Activated T-helper 2 cell treated with anti-CD3 and anti-CD28 coated beads, Interferon-gamma antibody, Interleukin-2, Interleukin-4, amounts not matched to agents 10 μg/mL and 5 μg/mL and 100 μg/mL, durations not matched to agents 14 hours and 24 hours and 36 hours (primary cell): ENCODE measurements at places on chromosomes 12 and 14.

DNA sequence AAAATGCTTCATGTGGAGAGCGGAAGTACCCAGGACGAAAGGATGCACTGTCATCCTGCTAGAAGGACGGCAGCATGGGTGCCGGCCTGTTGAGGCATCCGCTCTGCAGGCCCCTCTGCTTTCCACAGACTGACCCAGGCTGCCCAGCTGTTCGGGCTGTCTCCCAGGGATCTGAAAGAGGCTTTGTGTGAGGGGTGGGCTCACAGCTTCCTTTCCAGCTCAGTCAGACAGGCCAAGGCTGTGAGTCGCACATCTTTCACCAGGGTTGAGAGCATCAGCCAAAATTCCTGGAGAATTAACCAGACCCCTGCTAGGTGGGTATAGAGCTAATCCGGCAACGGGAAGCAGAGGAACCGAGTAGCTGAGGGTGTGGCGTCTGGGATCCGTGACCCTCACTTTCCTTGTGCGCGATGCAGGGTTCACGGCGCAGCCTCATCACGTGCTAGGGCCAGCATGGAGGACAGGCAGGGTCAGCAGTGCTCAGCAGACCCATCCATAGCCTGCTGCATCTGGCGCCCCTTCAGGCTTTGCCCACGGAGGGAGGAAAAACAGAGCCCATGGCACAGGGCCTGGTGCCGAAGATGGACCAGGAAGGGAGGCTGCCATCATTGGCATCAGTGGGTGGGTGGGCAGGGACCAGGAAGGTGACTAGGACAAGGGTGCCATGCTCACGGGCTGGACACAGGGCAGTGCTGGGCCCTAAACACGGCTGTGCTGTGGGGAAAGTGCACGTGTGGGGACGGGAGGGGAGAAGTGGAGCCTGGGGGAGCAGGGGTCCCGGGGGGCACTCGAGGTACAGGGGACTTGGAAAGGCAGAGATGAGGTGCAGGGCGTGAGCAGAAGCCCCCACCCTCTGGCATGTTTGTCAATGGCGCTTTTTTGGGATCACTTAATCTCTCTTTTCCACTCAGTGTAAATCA is 9.2 kb upstream of the SIVA1 start:
- DNase-seq = no peak
- H3K27ac ChIP-seq = no peak overlapping the region

GRCh38 chr12:51926064-51926632 is 18.8 kb downstream of the ACVRL1 start:
- no peak for DNase-seq
- H3K27me3 ChIP-seq = peaks cover 20% of the 10 kb centered on the region
- no peak overlapping the region for H3K27ac ChIP-seq
- H3K36me3 ChIP-seq = no peaks in the 10 kb centered on the region
- H3K4me3 ChIP-seq = no peak overlapping the region
- peaks cover 3% of the 10 kb centered on the region for H3K4me1 ChIP-seq

DNA sequence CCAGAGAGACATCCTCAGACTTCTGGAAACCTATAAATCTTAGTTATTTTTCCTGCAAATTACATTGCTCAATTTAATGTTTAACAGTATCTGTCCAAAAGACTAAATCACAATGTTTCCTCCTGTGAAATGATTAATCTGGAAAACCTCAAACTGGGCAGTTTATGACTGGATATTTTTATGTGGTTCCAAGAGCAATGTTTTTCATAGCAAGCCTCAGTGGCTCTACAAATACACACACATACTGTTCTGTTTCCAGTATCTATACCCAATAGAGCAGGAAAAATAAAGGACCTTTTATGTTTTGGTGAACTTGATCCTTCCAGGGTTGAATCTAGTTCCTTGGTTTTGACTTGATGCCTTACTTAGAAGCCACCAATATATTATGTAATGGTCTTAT is 9.2 kb downstream of the NID2 start:
- no peak overlapping the region for H3K27ac ChIP-seq
- no peaks in the 10 kb centered on the region for H3K4me1 ChIP-seq
- no peak for DNase-seq
- no peak overlapping the region for H3K4me3 ChIP-seq
- H3K36me3 ChIP-seq = no peaks in the 10 kb centered on the region
- H3K27me3 ChIP-seq = peaks cover 55% of the 10 kb centered on the region

GRCh38 chr12:43896496-43896895 is 60.6 kb downstream of the TMEM117 start:
- H3K27me3 ChIP-seq = no peaks in the 10 kb centered on the region
- H3K4me1 ChIP-seq = no peaks in the 10 kb centered on the region
- no peaks in the 10 kb centered on the region for H3K36me3 ChIP-seq
- no peak for DNase-seq
- no peak overlapping the region for H3K4me3 ChIP-seq

- H3K27ac ChIP-seq = no peak overlapping the region
- no peak for DNase-seq
- H3K36me3 ChIP-seq = peaks cover 90% of the 10 kb centered on the region
- H3K4me3 ChIP-seq = no peak overlapping the region
- peaks cover 3% of the 10 kb centered on the region for H3K4me1 ChIP-seq
Observed at GRCh38 chr12:104998423-104999346, 12.6 kb downstream of the NOPCHAP1 start.

DNA sequence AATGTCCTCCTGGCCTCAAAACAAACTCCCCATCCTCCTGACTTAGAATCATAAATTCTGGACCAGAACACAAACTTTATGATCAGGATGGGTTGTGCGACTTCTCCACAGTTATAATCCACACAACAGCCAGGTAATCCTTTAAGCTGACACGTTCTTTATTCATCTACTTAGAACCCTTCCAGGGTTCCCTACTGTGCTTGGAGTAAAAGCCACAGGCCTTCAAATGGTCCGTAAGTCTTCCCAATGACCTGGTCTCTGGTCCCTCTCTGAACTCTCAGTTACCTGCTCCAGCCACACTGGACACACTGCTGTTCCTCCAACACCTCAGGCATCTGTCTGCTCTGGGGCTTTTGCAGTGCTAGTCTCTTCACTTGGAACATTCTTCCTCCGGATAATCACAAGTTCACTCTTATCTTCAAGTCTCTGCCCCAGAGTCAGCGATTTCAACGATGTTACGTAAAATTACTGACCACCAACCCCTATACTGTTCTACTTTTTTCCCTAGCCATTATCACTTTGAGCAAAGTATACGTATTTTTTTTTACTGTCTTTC is 1.7 kb upstream of the RNASE7 start:
- H3K27me3 ChIP-seq = peaks cover 27% of the 10 kb centered on the region
- no peak for DNase-seq
- H3K4me3 ChIP-seq = no peak overlapping the region

GRCh38 chr14:73903028-73903427 is 16.4 kb downstream of the ZNF410 start:
- H3K27ac ChIP-seq = no peak overlapping the region
- no peak overlapping the region for H3K4me3 ChIP-seq
- peaks cover 69% of the 10 kb centered on the region for H3K36me3 ChIP-seq
- no peaks in the 10 kb centered on the region for H3K4me1 ChIP-seq
- DNase-seq = no peak

DNA sequence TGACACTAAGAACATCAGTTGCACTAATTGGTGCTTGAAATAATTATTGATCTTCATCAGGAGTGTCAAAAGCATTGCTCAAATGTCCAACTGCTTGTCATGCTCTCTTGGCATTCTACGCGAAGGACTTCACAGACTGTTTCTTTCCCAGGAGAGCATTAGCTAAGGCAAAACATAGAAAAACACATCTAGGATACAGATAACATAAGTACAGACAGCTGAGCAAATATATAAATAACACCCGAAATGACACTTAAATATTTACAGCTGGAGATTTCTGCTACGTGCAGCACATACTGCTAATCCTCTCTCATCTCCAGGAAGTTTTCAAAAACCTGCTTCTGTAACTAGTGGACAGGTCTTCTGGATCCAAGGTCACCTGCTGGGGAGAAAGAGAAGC is 120.0 kb upstream of the PRMT8 start:
- H3K27ac ChIP-seq = no peak overlapping the region
- no peaks in the 10 kb centered on the region for H3K4me1 ChIP-seq
- H3K36me3 ChIP-seq = no peaks in the 10 kb centered on the region
- no peak overlapping the region for H3K4me3 ChIP-seq
- peaks cover 2% of the 10 kb centered on the region for H3K27me3 ChIP-seq
- no peak for DNase-seq

GRCh38 chr12:75909714-75910656 is 121.6 kb downstream of the PHLDA1 start:
- no peak for DNase-seq
- no peaks in the 10 kb centered on the region for H3K36me3 ChIP-seq
- H3K27me3 ChIP-seq = peaks cover 5% of the 10 kb centered on the region
- H3K27ac ChIP-seq = no peak overlapping the region
- H3K4me3 ChIP-seq = no peak overlapping the region

- DNase-seq = no peak
- peaks cover 12% of the 10 kb centered on the region for H3K36me3 ChIP-seq
- H3K4me3 ChIP-seq = no peak overlapping the region
- no peak overlapping the region for H3K27ac ChIP-seq
Observed at GRCh38 chr12:128872303-128872702, 19.0 kb downstream of the GLT1D1 start.

GRCh38 chr14:104795781-104796686 is 486 bp upstream of the AKT1 start:
- peaks cover 2% of the 10 kb centered on the region for H3K27me3 ChIP-seq
- H3K4me3 ChIP-seq = peak overlapping the region; percentile 68
- DNase-seq = no peak
- peaks cover 21% of the 10 kb centered on the region for H3K36me3 ChIP-seq
- H3K27ac ChIP-seq = peak overlapping the region; percentile 68

DNA sequence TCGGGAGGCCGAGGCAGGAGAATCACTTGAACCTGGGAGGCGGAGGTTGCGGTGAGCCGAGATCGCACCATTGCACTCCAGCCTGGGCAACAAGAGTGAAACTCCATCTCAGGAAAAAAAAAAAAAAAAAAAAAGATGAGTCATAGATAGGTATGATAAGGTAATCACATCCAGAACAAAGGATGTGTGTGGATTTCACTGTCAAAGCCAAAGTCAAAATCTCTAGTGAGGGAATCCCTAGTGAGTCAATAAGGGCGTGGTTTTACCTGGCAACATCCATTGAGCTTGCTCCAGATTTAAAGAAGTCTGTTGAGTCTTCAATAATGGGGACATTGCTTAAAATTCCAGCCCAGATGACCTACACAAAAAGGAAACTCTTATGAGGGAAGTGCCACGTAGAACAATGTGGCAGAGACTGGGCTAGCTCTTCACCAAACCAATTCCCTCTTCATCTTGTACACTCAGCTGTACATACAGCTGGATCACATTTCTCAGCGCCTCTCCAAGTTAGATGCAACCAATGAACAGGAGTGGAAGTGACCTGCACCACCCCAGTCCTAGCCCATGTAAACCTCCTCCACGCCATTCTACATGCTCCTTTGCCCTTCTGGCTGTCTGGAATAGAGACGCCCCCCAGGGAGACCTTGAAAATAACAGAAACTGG is 23.4 kb downstream of the ALDH1L2 start:
- no peak overlapping the region for H3K4me3 ChIP-seq
- H3K27ac ChIP-seq = no peak overlapping the region
- H3K4me1 ChIP-seq = peaks cover 2% of the 10 kb centered on the region
- H3K36me3 ChIP-seq = peaks cover 10% of the 10 kb centered on the region
- DNase-seq = no peak
- H3K27me3 ChIP-seq = peaks cover 3% of the 10 kb centered on the region

GRCh38 chr12:19030180-19030579 is 99.4 kb upstream of the PLEKHA5 start:
- DNase-seq = no peak
- H3K27ac ChIP-seq = no peak overlapping the region
- H3K4me3 ChIP-seq = no peak overlapping the region
- no peaks in the 10 kb centered on the region for H3K4me1 ChIP-seq

DNA sequence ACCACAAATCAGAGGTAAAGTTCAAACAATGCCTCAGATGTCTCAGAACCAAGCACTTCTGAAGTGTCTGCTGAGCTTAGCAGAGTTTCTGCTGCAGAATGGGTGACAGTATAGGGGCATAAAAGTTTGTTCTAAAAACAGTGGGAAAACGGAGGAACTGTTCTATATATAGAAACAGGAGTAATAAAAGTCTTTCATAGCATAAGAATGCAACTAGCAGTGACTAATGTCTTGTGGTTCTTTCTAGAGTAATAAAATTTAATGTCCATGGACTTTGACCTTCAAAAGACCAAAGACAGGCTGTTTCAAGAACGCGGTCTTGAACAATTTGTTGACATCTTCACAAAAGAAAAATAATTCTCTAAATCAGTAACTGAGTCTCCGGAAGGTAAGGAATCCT is 107.5 kb upstream of the FAR2 start:
- no peaks in the 10 kb centered on the region for H3K4me1 ChIP-seq
- H3K36me3 ChIP-seq = no peaks in the 10 kb centered on the region
- no peak overlapping the region for H3K4me3 ChIP-seq
- H3K27me3 ChIP-seq = peaks cover 4% of the 10 kb centered on the region
- no peak overlapping the region for H3K27ac ChIP-seq

GRCh38 chr12:116735951-116736599 is 1.8 kb downstream of the SPRING1 start:
- peaks cover 18% of the 10 kb centered on the region for H3K4me1 ChIP-seq
- H3K36me3 ChIP-seq = peaks cover 18% of the 10 kb centered on the region
- H3K27me3 ChIP-seq = no peaks in the 10 kb centered on the region

DNA sequence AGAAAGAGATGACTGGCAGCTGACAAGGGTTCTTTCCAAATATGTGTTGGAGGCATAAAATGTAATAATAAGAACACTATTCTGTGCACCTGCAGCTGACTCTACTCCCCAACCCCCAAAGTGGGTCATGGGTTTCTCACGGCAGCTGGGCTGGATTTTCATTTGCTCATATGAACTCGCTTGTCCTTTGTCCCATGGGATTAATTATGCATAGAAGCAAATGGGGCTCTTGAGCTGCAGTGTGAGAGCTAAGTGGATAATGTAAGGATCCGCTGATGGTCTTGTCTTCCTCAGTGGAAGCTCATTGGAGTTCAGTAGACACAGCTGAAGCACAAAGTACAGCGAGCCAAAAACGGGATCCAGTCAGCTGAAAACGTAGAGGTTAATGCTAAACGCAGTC is 46.3 kb downstream of the TTC8 start:
- no peaks in the 10 kb centered on the region for H3K36me3 ChIP-seq
- H3K4me1 ChIP-seq = no peaks in the 10 kb centered on the region
- H3K4me3 ChIP-seq = no peak overlapping the region
- no peak for DNase-seq

DNA sequence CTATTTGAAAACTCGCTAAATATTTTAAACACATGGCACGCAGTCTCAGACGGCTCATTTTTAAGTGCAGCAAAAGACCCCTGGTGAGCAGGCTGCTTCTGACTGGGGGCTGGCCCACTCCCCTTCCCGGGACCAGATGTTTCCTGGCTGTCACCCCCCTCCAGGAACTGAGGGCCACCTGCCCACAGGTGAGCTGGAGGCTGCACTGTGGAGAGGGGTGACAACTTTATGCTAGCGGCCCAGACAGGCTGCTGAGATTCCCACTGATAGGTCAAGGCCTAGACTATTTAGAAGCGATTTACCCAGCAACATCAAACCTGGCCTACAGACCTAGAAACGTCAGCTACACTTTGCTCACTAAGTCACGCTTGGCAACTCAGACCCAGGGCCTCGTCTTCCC is 92.1 kb downstream of the BCL11B start:
- peaks cover 60% of the 10 kb centered on the region for H3K4me1 ChIP-seq
- H3K27me3 ChIP-seq = no peaks in the 10 kb centered on the region
- H3K4me3 ChIP-seq = no peak overlapping the region
- H3K36me3 ChIP-seq = peaks cover 57% of the 10 kb centered on the region
